ENCODE measurements at places on chromosomes 2 and 18. TPM values are rescaled to one million over a fixed set of nuclear protein-coding genes. Genes with fewer than 3 reads are reported as not detected.

The FARSB gene
- total RNA-seq, result 19.0 TPM

The TLX2 gene
- total RNA-seq, result not detected

The ALLC gene
- not detected for total RNA-seq

The SOWAHC gene
- 2.5 TPM for total RNA-seq

The CFC1 gene
- not detected for total RNA-seq

GRCh38 chr2:36512705-36513104 is 85.3 kb downstream of the FEZ2 start:
- DNase-seq, result no peak

DNA sequence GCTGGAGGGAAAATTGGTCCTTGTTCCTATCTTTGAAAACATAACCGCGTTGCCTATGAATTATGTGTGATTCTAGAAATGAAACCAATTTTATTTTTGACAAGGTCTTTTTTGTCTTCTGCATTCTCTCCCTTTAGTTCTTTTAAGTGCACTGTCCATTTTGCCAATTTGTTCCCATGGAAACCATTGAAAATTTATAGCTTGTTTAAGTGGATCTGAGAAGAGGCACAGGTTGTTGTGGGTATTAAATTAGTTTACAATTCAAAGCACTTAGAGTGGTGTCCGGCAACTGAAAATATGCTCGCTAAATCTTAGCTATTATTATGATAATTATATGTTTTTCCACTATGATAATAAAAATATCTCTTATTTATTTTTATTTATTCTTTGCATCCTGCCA is 107.5 kb upstream of the FSHR start:
- no peak for DNase-seq

DNA sequence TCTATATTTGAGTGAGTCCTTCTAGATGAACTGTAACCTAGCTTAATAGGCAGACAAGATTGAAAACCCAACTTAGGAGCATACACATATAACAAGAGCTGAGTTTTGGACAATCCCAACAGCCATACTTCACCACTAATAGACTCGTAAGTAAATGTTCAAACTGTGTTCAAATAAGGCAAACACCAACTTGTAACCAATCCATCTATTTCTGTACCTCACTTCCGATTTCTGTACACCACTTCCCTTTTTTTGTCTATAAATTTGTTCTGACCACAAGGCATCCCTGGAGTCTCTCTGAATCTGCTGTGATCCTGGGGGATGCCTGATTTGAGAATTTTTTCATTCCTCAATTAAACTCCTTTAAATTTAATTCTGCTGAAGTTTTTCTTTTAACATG is 1149.1 kb upstream of the NRXN1 start:
- no peak for DNase-seq

DNA sequence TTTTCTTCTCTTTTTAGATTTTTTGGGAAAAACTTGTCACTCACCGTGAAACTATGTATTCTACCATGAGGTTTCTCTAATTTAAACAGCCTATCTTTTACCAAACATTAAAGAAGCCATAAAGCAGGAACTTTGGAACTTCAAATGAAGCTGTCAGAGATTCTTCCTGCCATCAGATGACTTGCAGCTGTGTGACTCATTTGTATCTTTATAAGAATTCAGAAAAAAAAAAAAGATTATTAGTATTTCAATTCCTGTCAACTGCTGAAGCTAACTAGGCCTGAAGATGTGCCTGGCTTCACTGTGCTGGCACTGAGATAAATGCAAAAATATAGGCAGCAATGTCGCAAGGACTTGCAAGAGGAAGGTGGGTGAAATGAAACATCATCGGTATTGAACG is 1399.1 kb upstream of the PIK3C3 start:
- no peak for DNase-seq

DNA sequence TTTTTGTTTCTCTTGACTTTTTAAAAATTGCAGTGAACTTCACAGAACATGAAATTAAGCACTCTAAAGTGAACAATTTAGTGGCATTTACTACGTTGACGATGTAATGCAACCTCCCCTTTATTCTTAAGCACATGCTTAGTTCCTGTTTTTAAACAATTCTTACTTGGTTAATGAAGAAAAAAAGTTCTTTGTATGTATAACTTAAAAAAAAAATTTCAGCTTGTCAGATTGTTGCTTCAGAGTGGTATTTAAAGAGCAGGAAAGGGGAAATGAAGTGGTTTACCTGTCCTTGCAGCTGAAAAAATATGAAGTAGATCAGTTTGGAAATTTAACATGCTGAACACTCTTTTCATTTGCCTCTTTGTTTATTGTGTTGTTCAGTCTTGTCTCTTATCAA is 95.7 kb upstream of the RASGRP3 start:
- DNase-seq, result no peak

GRCh38 chr2:29940706-29941105 is 19.3 kb upstream of the ALK start:
- peak; percentile 70 for DNase-seq

- no peak for DNase-seq
Measured at GRCh38 chr18:75865639-75866038, 438.1 kb upstream of the SMIM21 start.

- DNase-seq, result no peak
Measured at GRCh38 chr2:73307720-73308119, 14.4 kb upstream of the EGR4 start.

All from Right ventricle myocardium inferior (tissue), 1 donor.